ENCODE measurements at places on chromosomes 11 and 22. TPM values are rescaled to one million over a fixed set of nuclear protein-coding genes. Genes with fewer than 3 reads are reported as not detected.

DNA sequence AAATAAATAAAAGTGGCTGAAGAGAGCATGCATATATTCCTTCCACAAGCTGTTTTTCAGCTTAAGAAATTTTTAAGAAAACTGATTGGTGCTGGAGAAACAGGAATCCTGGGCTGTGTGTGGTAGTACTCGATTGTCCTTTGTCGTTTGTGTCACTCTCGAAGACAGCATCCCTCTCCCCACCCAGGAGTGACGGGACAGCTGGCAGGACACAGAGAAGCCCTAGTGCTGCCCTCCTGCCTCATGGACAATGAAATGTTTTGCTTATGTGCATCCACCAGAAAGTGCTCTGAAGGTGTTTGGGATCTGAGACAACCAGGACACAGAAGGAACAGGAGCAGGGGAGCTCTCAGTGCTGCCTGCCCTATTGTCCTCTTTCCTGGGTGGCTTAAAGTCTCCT, 12.8 kb downstream of the PLAAT4 start:
- DNase-seq: no peak

- no peak for DNase-seq
These were observed 7.8 kb upstream of the NOX4 start for GRCh38 chr11:89498845-89499448.

DNA sequence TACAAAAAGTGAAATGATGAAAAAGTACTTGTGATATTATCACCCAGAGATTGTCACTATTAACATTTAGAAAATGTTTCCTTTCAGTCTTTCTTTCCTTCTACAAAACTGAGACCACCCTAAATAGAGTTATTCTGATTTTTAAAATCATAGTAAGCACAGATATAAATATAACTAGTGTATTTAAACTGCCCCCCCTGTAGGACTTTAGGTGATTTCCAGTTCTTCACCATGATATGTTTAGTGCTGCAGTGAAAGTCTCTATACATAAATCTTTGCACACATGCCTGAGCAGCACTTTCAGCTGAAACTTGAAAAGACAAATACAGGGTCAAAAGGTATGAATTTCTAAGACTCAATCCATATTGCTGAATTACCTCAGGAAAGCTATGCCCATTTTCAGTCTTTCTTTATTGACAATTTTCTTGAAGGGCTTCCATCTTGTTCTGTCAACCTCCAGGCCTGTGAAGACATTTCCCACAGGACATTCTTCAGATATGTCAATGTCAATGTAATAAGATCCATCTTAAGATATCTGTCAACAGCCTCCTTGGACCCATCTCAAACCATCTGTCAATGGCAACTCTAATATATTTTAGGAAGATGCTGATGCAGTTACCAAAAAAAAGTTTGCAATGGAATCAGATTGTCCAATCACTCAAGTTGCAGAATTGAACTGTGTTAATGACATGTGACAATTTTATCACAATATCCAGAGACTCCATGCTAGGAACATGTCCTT, 30.8 kb upstream of the LDLRAD3 start:
- DNase-seq: no peak

GRCh38 chr11:113505541-113506375, 30.6 kb upstream of the DRD2 start:
- DNase-seq: no peak

DNA sequence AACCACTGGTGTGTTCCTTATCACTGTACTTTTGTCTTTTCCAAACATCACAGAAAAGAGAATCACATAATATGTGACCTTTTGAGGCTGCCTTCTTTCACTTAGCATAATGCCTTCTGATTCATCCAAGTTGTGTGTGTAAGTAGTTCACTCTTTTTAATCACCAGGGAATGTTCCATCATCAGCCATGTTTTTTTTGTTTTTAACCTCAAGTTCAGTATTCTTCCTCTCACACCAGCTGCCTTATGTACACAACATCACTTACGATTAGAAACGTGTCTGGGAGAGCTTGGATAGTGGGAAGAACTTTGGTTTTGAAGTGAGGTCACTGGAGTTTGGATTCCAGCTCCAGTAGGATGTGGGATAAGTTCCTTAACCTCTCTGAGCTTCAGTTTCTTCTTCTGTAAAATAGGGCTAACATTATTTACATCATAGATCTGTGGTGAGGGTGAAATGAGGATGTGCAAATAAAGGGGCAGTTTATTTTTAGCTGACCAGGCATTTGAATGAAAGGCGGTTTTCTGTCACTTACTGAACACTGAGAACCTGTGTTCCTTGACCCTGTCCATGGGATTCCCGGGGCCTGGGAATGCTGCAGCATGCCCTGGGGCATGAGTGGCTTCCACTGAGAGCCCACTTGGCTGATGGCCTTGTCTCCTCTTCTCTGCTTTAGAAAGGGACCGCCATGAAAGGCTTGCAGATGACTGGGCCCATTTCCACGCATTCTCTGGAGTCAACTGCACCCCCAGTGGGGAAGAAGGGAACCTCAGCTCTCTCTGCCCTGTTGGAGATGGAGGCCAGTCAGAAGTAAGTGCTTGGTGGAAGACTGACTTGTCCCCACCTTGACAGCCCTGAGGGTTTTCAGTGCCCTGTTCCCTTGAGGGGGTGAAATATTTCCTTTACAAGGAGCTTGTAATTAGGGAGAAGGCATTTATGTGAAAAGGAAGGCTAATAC, 92.6 kb downstream of the DEPDC5 start:
- peak; percentile 32 for DNase-seq

DNA sequence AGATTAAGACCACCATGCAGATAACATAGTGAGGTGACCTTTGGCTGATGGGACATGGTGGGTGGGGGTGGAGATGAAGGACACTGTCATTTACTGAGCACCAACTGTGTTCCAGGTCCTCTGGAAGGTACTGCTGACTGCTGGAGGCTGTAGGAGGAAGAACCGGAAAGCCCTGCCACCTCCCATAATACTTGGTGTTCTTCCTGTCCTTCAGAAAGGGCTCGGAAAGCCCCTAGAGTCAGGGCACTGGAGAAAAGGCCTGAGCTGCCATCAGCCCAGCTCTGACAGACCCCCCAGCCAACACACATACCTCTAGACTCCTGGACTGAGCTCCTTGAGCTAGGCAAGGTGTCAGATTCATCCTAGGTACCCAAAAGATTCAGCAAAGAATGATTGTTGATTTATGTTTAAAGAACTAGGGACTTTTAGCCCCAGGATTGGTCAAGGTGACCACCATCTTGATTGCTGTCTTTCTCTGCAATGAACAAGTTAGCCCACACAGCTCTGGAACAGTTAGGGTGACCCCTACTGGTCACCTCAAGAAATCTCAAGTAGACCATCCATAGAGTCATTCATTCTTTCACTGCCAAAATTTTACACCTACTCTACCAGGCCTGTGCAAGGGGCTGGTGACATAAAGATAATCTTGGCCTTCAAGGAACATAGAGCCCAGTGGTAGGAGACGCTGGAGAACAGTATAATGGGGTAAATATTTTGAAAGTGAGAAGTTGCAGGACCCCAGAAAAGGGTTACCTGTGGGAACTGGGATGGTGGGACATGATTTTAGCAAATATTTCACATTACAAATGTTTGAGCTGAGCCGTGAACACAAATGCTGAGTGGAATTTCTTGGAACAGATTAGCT, 39.4 kb downstream of the IRAG1 start:
- DNase-seq: peak; percentile 53

DNA sequence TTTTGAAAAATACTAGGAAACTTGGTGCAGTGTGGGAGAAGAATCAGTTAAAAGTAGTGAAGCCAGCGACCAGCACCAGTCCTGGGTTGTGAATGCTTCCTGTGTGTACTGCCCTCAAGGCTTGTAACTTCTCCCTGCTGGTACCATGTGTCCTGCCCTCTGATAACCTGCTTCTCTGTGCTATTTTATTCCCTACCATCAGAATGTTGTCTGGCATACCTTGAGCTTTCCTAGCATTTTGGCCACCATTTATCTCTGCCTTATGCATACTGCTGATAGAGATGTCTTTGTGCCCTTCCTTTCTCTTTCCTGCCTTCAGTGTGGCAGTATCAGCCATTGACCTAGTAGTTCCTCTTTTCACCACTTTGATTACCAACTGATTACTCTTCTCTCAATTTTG, 2.0 kb downstream of the GTF2H1 start:
- DNase-seq: no peak

DNA sequence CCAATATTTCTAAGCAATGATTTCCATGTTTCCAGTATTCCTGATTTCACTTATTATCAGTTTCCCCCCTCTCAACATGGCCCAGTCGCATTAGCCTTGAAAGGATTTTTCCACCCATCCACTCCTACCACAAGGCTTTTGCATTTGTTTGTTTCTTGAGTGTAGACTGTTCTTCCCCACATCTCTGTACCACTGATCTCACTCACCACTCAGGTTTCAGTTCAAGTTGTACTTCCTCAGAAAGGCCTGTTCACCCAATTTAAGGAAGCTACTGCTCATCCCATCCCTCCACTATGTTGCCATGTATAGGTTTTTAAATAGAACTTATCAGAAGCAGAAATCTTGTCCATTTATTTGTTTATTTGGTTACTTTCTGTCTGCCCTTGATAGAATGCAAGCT, 472.3 kb downstream of the FAM181B start:
- no peak for DNase-seq

DNA sequence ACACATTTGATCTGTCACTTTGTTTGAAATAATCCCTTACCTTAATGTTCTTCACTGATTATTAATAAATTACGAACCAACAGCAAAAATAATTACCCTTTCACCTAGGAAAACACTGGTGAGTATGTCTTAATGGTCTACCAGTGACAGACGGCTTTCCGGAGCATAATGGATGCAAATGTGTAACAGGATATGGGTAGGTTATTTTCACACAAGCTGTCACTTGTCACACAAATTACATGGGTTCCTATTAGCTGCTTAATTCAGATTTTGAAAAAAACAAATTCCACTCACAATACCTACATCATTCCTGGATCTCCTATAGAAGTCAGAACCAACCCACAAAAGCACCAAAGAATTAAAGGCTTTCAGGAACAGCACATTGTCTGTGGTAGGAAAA, 127.9 kb downstream of the WT1 start:
- DNase-seq: no peak

GRCh38 chr22:30561402-30562189, 12.9 kb downstream of the GAL3ST1 start:
- DNase-seq: no peak

DNA sequence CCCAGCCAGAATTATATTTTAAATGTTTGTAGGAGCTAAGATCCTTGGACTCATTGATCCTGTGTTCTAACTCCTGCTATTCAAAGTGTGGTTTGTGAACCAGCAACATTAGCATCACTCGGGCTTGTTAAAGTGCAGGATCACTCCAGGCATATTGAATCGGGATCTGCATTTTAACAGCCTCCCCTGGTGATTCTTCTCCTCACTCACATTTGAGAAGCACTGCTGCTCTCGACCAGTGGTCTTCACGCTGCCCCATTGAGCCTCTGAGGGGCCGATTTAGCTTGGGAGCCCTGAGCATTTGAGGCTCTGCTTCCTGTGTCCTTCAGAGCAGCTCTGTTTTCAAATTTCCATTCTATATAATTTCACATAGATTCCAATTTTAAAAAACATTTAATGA, 10.9 kb downstream of the MADD start:
- no peak for DNase-seq

DNA sequence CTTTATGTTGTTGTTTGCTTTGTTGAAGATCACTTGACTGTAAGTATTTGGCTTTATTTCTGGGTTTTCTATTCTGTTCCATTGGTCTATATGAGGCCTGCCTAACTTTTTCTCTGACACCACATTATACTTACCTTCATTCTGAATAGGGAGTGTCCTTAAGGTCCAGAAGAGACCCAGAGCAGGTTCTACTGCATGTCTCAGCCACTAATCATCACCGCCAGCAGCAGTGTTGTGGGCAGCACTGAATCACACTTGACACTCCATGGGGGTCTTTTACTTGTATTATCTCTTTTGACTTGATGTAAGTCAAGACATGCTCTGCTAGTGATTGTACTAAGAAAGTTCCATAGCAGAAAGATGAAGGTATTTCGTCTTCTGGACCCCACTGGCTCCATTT, 274.9 kb downstream of the TENM4 start:
- no peak for DNase-seq

GRCh38 chr11:2567026-2567671, 122.3 kb downstream of the KCNQ1 start:
- no peak for DNase-seq

DNA sequence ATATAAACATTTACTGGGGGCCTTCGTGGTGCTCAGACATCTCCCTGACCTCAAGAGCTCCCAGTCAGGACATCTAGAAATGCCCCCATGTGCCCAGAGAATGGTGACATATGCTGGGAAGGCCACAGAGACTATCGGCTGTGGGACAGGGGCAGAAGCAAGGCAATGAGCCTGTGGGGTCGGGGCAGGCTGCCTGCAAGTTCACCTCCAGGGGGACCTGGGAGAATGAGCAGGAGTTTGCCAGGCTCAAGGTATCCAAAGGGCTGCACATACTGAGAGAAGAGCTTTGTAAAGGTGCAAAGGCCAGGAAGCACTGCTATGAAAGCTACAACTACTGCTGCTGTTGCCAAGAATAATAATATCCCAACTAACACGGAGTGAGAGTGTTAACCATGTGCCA, 233.9 kb downstream of the TENM4 start:
- no peak for DNase-seq

DNA sequence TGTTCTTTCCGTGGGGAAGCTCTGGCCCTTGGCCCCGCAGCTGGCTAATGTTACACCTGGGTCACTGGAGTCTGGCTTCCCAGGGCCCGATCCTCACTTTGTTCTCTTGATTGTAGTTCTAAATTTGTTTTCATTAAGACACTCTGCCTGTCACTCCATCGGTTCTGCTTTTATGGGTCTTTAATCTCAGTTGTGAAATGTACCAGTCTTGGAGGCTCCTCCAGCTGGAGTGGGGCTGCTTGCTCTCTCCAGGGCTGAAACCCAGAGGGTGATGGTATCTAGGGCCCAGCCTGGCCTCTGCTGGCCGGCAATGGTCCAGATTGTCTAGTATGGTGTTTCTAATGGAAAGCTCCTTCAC, 352.9 kb downstream of the TENM4 start:
- no peak for DNase-seq

- DNase-seq: no peak
These were observed 8.9 kb downstream of the SERHL2 start for GRCh38 chr22:42562684-42563083.

KCNQ1 gene
- total RNA-seq: 10.9 TPM

APOA5 gene
- not detected for total RNA-seq

SOX6 gene
- not detected for total RNA-seq

RTN4RL2 gene
- 0.33 TPM for total RNA-seq

C22orf42 gene
- total RNA-seq: not detected

Data from activated CD4-positive, alpha-beta T cell treated with anti-CD3 and anti-CD28 coated beads for 36 hours (primary cell).